Thymus (tissue), 14 donors: ENCODE measurements at places on chromosomes 2 and 18. TPM values are rescaled to one million over a fixed set of nuclear protein-coding genes. Genes with fewer than 3 reads are reported as not detected.

GRCh38 chr18:67525328-67526099 is 9.0 kb upstream of the DSEL start:
- DNase-seq, result no peak

DNA sequence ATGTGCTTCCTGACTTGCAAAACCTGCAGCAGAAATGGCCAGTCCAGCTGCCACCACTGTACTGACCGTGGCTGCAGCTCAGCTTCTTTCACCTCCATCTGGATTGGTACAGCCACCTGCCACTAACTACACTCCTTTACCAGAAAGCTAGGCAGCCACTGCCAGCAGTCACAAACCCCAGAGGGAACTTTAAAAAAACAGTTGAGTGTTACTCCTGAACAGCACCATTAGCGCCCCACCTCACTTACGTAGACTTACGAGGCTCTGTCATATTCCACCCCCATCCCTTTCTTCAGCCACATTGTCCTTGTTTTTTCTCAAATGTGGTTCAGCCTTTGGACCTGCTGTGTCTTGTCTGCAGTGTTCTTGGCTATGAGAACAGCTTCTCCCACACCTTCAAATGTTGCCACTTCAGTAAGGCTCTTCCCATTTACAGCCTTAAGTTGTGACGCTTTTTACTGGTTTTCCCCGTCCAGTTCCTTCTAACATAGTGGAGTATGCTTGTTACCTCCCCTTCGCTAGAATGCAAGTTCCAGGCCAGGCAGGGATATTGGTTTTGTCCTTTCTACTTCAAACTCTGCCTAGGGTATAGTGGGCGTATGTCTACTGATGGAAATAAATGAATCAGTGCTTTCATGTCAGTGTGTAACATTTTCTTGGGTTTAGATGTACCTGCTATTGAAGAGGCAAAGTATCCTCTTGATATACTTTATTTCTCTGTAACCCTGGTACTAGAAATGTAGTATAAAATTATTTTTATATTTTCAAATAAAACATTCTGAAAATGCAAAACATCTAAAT is 17.0 kb downstream of the HNRNPA3 start:
- no peak for DNase-seq

GRCh38 chr2:43692428-43692994 is 16.3 kb upstream of the C1GALT1C1L start:
- DNase-seq, result no peak

DNA sequence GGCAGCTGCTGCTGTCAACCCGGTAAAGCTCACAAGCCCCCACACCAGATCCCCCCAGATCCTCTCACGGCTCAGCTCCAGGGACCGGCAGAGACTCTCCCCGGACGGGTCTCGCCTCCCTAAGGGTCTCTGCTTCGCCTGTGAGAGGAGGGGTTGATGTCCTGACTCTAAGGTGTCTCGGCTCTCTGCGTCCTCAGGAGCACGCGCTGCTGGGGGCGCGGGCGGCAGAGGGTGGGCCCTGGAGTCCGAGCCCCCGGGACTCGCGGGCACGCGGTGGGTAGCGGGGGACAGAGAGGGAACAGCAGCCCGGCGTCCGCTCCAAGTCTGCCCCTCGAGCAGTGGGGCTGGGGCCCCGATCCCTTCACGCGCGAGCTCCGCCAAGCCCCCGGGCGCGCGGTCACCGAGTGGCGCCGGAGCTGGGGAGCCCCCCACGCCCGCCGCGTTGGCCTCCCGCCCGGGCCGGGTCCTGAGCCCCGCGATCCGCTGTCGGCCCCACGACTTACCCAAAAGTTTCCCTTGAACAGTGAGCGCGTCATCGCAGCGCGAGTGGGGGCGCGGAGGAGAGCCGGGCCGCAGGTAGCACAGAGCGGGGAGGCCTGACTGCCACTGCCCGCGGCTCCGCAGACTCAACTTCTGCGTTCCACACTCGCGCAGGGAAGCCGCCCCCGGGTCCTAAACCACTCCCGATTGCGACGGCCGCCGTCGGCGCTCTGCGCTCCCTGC is at the start of gene PSTPIP2:
TSS of gene PSTPIP2 (minus strand) at position 608 of the 723 bp plus-strand sequence. CDS start at position 536, 72 bp downstream.
- DNase-seq, result peak; percentile 63

DNA sequence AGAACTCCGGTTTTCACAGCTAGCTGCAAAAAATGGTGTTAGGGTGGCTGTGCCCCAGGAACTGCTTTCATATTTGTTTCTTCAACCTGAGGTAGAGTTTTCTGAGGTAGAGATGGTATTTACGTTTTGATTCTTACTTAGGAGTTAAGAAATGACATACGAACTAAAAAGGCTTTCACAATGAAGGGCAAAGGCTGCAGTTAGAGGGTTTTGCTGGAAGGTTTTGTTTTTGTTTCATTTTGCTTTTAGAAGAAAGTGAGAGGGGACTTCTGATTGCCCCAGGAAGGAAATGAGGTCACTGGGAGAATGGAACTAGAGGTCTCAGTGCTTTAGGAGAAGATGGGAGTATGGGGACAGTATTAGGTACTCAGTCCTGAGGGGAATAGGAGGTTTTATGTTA is 15.5 kb downstream of the CDCA7 start:
- no peak for DNase-seq

GRCh38 chr2:216692636-216693413 is 2.5 kb downstream of the IGFBP5 start:
- peak; percentile 87 for DNase-seq

- DNase-seq, result no peak
These were observed 60.3 kb downstream of the STEAP3 start for GRCh38 chr2:119283873-119284331.

The RAD51AP2 gene
- polyA plus RNA-seq, result 0.18 TPM

The ANKRD30BL gene
- polyA plus RNA-seq, result 0.34 TPM

The IL36B gene
- polyA plus RNA-seq, result 0.11 TPM

The IL1A gene
- polyA plus RNA-seq, result 1.8 TPM

The CYS1 gene
- 0.30 TPM for polyA plus RNA-seq
